ENCODE measurements at places on chromosomes 3 and 15. TPM values are rescaled to one million over a fixed set of nuclear protein-coding genes. Genes with fewer than 3 reads are reported as not detected.

Gene PDE12
- total RNA-seq = 17.4 TPM

Gene KLHDC8B
- total RNA-seq = 16.9 TPM

Gene CMTM8
- 0.12 TPM for total RNA-seq

Gene GOLGA8O
- total RNA-seq = 1.7 TPM

Gene MEGF11
- total RNA-seq = not detected

Gene C3orf20
- not detected for total RNA-seq

Gene IQCF2
- not detected for total RNA-seq
